ENCODE measurements at places on chromosomes 11 and 22. TPM values are rescaled to one million over a fixed set of nuclear protein-coding genes. Genes with fewer than 3 reads are reported as not detected.
A peak's percentile ranks its signal among the peaks of the same experiment; 100 is the strongest.

GRCh38 chr11:36619502-36619901 is 21.5 kb upstream of the RAG2 start:
- no peak for DNase-seq

- DNase-seq, result no peak
Measured at GRCh38 chr22:19567157-19568009, 43.2 kb upstream of the CLDN5 start.

DNA sequence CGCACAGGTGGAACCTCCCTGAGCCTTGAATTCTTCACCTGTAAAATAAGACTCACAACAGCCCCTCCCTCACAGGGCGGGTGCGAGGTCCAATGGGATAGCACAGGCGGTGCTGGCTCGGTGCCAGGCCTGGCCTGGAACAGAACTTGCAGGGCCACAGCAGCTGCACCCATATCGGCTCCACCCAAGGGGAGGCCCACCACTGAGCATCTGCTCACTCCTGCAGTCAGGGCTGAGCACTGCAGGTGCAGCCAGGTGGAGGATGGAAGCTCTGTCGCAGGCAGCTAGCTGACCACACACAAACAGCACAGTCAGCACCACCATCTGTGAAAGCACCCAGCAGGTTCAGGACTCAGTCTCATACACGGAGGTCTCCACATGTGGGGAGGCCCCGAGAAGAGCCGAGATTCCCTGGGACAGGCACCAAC is 19.6 kb downstream of the VPS37C start:
- no peak for DNase-seq

GRCh38 chr11:61147791-61148620 is 13.2 kb downstream of the VPS37C start:
- no peak for DNase-seq

DNA sequence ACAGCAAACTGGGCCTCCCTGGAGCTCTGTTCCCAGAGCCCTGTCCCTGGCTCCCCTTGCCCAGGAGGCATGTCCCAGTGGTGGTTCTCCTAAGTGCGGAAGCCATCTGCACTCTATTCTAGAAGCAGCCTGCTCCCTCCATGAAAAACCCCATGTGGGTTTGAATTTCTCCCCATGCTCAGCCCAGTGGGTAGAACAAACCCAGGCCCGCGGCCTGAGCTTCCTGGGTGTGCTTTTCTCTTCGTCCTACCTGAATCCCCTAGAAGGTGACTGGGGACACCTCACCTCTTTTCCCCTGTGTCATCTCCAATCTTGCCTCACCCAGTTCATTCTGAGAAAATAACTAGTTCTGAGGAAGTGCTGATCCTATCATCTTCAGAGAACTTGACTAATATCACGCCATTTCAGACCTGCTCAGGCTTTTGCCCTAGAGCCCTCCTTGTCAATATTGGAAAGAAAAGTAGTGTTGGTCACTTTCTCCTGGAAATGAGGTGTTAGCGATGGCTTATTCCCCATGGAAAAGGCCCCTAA is 15.9 kb downstream of the IL10RA start:
- peak; percentile 71 for DNase-seq

DNA sequence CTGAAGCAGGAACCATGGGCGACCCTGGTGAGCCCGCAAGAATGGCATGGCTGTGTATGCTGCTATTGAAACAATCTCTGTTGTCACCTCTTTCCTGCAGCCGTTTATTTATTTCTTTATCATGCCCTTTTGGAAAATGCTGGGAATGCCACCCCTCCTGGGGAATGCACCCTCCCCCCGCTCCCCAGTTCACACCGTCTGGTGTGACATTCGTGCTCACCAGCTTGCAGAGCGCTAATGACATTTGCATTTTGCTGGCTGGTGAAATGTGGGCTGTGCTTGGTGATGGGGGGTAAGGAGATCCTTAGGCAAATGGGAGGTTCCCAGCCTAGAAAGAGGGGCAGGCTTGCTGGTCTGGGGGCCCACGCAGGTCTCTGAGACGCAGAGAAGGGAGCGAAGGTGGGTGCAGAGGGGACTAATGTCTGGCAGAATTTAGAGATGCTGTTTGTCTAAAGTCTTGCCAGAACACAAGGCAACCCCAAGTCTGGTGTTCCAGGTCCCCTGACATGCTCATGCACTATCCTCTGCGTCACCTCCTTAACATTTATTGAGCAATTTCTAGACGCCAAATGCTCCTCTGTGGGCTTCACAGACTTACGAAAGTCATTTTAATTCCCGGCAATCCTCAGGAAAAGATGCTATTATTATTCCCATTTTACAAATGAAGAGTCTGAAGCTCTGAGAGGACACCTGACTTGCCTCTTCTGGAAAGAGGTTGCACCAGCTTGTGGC is 91.7 kb downstream of the TP53I11 start:
- no peak for DNase-seq

DNA sequence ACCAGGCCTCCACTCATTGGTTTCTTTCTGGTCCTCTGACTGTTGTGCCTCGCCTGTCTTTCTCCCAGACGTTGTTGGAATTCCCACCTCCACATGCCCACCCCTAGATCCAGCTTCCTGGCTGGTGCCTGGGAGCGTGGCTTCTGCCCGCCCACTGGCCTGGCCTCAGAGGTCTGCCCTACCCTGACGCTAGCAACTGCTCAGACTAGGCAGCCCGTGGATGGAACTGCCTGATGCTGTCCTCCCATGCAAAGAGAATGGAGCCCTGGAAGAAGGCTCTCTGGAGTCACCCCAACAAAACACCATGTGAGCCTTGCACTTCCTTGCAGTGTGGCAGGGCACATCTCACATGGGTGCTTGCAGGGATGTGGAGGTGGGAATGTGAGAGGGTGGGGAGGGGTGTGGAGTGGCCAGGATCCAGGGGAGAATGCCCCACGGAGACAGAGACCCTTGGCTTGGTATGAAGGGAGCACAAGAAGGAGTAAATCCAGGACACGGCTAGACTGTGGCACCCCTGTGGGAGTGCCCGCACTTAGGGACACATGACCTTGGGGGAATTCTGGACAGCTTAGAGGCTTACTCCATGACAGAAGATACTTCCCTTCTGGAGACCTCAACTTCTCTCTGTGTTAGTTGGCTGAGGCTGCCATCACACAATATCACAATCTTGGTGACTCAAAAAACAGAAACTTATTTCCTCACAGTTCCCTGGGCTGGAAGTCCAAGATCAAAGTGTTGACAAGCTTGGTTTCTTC is 22.5 kb upstream of the ADA2 start:
- no peak for DNase-seq

GRCh38 chr11:25377466-25377865 is 880.6 kb downstream of the LUZP2 start:
- no peak for DNase-seq

- DNase-seq, result peak; percentile 30
Measured at GRCh38 chr22:36773935-36774334, 2.0 kb downstream of the IFT27 start.

GRCh38 chr22:40043081-40043480 is 48.3 kb downstream of the FAM83F start:
- no peak for DNase-seq

DNA sequence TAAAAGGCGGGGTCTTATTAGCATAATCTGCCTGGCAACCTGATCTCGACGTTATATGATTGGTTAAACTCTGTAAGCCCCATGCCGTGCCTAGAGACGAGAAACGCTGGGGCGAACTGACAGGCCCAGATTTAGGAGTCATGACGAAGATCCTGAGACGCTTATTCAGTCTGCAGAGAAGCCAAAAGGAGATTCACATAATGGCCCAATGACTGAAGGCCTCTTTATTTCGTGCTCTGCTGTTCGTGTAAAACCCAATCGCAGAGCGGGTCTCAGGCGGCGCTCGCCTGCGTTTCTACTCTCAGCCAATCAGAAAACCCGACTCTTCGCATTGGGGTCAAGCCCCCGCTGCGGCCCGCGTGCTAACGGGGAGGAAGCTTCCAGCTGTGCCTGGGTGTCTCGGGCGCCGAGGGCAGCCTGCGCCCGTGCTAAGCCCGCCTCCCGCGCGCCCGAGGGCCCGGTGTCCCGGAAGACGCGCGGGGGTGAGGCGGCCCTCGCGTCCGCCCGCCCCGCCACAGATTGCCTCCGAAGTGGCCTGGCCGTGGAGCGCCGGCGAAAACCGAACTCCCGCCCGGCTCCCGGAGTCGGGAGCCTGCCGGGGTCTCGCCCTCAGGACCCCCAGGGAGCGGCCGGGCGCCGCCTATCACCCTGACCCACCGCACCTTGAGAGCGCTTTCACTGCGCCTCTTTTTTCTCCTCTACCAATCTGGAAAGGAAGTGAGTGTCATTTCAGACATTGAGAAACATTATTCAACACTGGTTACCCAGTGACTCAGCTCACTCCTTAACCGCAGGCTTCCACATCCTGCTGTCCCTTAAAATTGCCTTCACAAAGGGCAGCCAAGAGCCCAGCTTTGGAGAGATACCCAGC is 446 bp upstream of the PRDM10 start:
- DNase-seq, result peak; percentile 94

GRCh38 chr11:124874571-124875255 is 9.5 kb downstream of the ROBO3 start:
- no peak for DNase-seq

DNA sequence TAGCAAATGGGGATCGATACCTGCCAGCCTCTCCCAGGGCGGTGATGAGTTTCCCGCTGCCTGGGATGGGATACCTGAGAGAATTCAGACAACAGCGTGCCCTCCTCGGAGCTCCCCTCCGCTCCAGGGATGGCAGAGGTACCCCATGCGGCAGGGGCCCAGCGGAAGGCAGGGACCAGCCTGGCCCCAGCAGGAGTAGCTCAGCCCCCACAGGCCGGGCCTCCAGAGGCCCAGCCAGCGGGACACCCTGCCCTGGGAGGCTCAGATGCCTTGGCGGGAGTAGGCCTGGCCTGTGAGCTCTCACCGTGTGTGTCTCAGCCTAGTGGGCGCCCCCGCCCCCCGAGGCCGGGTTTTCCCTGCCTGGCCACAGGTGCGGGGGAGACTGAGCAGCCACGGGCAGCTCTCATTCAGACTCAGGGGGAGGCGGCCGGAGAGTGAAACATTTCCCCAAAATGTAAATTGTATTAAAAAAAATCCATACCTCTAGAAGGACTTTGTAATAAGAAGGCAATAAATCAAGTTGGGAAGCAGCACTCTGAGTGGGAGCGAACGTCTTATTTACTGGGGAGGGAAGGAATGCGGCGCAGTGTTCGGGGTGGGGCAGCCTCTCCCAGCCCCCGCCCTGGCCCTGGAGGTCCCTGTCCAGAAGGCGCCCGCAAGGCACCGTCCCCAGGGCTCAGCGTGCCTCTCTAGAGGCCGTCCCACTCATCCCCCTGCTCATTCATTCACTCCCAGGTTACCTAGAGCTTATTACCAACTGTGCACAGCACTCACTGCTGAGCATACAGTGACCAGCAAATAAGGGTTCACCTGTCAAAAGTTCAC is 888.0 kb downstream of the BRD1 start:
- DNase-seq, result no peak

DNA sequence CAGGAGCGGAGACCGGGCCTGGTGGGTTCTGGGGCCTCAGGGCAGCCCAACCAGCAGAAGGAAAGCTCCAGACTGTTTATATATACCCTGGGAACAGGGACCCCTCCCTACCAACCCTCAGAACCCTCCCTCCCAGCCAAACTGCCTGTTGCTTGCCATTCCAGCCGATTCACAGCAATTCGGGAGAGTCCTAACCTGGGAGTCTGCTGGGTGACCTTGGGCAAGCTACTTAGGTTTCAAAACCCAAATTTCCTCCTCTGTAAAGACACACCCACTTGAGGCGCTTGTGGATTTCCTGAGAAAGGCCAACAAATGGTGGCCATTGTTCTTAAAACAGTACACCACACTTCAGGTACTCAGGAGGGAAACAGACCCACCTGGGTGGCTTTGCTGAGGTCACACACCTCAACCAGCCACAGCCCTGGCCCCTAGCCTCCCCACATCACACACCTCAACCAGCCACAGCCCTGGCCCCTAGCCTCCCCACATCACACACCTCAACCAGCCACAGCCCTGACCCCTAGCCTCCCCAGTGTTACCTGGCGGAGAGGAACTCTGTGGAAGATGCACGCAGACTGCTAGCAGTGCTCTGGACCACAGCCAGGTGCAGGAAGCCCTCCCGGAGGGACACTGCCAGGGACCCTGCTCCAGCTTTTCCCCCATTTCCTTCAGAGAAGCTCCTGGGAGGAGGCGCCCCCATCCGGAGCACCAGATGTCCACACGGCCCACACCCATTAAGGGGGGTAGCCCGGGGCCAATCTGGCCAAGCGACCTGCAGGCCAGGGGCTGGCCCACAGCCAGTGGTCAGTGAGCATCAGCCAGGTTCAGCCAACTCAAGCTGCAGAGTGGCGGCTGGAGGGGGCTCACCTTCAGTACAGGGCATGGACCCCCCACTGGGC is 6.2 kb downstream of the SHISA8 start:
- peak; percentile 46 for DNase-seq

DNA sequence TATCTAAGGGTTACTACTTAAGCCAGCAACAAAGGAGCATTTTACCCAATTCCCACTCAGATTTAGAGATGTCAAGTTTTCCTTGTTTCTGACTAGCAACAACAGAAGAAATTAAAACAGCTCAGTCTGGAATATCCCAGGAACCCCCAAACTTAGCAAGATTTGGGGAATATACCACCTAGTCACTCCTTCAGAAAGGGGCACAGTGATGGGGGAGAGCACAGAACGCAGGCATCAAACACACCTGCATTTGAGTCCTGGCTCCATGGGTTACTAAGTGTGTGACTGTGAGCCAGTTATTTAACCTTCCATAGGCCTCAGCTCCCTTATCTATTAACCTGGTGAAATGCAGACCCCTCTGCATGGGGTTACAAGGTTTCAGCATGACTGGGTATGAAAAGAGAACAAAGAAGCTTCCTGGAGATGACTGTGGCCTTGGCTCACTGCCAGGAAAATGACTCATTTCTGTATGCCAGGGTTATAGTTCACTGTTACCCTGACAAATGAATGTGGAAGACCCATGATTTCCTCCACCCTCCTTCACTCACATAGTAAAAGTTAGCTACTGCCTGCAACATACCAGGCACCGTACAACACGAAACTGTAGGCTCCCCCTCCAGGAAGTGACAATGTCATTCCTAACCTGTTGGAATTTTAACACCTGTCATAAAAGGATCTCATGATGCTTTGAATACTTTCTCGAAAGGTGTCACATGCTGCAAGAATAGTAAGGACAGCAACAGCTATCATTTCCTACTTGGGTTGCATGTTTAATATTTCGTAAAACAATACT is 79.6 kb downstream of the ME3 start:
- peak; percentile 90 for DNase-seq

Gene MOGAT2
- total RNA-seq, result not detected

Gene F2
- 0.15 TPM for total RNA-seq

Gene PGR
- total RNA-seq, result not detected

Gene SMC1B
- 0.58 TPM for total RNA-seq

Measured in activated CD4-positive, alpha-beta T cell treated with anti-CD3 and anti-CD28 coated beads, Interleukin-2, amount 10 ng/mL, durations not matched to agents 7 days and 5 days (primary cell).